Esophagus squamous epithelium (tissue), 5 donors: ENCODE measurements at places on chromosomes 4 and X. TPM values are rescaled to one million over a fixed set of nuclear protein-coding genes. Genes with fewer than 3 reads are reported as not detected.
A peak's percentile ranks its signal among the peaks of the same experiment; 100 is the strongest.

GPC4 gene
- total RNA-seq: 1.3 TPM

SULT1B1 gene
- total RNA-seq: 0.95 TPM

FOXR2 gene
- not detected for total RNA-seq

STBD1 gene
- 1.8 TPM for total RNA-seq

SOWAHD gene
- not detected for total RNA-seq

S100G gene
- total RNA-seq: not detected

FAM9A gene
- total RNA-seq: not detected

- peak; percentile 94 for DNase-seq
- peak within 1 kb of the TSS; percentile 86 for H3K4me3 ChIP-seq
Measured at GRCh38 chr4:152535903-152536544, at the start of gene FBXW7. FBXW7 (minus strand) TSS chr4:152536092; CDS start chr4:152411803, 124,289 bp downstream.

- H3K4me1 ChIP-seq: no peaks in the 10 kb centered on the region
- no peak overlapping the region for H3K4me3 ChIP-seq
- H3K27me3 ChIP-seq: no peaks in the 10 kb centered on the region
- H3K36me3 ChIP-seq: no peaks in the 10 kb centered on the region
Measured at GRCh38 chr4:3760841-3761240, 5.3 kb upstream of the ADRA2C start.

DNA sequence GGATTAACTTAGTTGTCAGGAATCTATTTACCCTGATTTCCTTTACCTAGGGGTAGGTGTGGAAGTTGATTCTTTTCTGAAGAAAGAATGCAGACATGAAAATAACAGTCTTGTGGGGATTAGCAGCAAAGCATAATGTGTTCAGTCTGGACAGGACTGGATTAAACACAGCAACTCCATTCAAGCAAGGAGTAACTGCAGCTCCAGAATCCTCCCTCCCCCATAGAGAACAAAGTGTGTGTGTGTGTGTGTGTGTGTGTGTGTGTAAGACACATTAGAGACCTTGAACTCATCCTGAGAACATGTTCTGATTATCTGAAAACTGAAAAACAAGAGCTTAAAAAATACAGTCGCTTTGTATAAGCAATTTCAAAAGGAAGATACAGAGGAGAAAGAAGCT is 9.3 kb downstream of the C4orf54 start:
- H3K4me1 ChIP-seq: no peaks in the 10 kb centered on the region
- peak overlapping the region; percentile 55 for H3K27ac ChIP-seq
- H3K4me3 ChIP-seq: no peak overlapping the region

DNA sequence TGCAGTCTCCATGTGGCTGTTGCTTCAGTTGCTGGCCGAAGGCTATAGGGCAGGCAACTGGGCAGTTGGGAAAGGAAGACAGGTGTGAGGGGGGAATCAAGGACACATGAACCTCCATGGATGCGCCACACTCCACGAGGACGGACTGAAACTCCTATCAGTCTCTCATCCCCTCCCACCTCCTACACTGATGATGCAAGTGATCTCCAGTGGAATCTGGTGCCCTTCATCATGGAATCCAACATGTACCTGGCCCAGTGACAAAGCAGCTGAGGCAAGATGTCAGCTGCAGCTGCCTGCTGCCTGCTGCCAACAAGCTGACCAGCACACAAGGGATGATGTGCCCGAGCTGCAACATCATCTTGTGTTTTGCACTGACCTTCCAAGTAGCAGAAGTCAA is 26.0 kb upstream of the MGST2 start:
- no peaks in the 10 kb centered on the region for H3K27me3 ChIP-seq
- H3K4me1 ChIP-seq: peaks cover 4% of the 10 kb centered on the region
- no peak overlapping the region for H3K27ac ChIP-seq
- DNase-seq: no peak
- no peaks in the 10 kb centered on the region for H3K36me3 ChIP-seq

DNA sequence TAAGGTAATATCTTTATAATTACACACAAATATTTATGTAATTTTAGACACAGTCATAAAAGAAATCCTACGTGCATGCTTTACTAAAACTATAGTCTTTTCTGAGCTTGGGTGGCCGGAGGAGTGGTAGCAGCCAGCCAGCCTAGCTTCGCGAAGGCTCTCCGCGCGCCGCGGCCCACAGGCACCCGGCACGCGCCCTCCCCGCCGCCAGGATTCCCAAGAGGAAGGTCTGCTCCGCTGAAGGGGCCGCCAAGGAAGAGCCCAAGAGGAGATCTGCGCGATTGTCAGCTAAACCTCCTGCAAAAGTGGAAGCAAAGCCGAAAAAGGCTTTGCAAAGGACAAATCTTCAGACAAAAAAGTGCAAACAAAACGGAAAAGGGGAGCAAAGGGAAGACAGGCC is 8.7 kb upstream of the PJA1 start:
- H3K36me3 ChIP-seq: no peaks in the 10 kb centered on the region
- H3K27ac ChIP-seq: no peak overlapping the region
- H3K27me3 ChIP-seq: no peaks in the 10 kb centered on the region
- no peaks in the 10 kb centered on the region for H3K4me1 ChIP-seq
- DNase-seq: no peak
- H3K4me3 ChIP-seq: no peak overlapping the region

GRCh38 chr4:118968005-118968404 is 79.4 kb downstream of the SYNPO2 start:
- H3K27ac ChIP-seq: peak overlapping the region; percentile 70
- H3K4me3 ChIP-seq: no peak overlapping the region
- H3K27me3 ChIP-seq: no peaks in the 10 kb centered on the region
- no peaks in the 10 kb centered on the region for H3K36me3 ChIP-seq
- peaks cover 9% of the 10 kb centered on the region for H3K4me1 ChIP-seq

DNA sequence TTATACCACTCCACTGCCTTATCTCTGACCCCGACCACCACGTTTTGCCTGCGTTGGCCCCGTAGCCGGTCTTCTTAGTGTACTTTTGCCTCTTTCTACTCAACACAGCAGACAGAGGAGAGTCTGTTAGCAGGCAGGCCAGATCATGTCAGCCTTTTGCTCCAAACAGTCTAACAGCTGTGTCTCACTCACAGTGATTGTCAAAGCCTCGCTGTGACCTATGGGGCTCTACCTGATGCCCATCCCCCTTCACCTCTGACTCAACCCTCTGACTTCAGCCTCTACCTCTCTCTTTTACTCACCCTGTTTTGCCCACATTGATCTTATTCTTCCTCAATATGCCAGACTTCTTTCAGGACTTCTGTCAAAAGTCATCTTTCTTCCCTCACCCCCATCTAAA is 127.1 kb downstream of the TRIML1 start:
- no peak for DNase-seq
- H3K36me3 ChIP-seq: no peaks in the 10 kb centered on the region
- H3K4me3 ChIP-seq: no peak overlapping the region
- H3K4me1 ChIP-seq: no peaks in the 10 kb centered on the region

DNA sequence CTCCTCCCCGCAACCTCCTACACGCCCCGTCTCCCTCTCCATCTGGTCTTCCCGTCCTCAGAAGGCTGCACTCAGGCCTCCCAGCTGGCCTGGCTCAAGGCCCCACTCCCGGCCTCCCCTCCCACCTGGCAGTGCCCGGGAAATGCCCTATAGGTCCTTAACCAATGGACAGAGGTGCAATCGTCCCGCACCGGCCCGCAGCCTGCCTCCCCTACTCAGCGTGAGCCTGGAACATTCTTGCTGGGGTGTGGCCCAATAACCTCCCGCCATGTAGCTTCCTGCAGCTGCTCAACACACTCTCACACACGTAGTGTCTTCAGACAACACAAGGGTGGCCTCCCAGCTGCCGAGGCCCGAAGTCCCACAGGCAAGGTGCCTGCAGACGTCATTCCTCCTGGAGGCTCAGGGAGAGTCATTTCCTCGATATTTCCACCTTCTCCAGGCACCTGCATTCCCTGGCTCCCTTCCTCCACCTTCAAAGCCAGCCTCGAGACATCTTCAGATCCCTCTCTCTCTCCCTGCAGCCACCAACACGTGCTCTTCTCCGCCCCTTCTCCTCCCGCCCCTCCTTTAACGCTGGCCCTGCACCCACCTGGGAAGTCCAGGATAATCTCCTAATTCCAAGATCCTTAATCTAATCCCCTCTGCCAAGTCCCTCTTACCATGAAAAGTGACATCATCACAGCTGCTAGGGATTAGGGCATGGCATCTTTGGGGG is 56.2 kb downstream of the ADRA2C start:
- no peak overlapping the region for H3K4me3 ChIP-seq
- H3K27ac ChIP-seq: no peak overlapping the region
- no peak for DNase-seq
- H3K36me3 ChIP-seq: no peaks in the 10 kb centered on the region
- H3K27me3 ChIP-seq: no peaks in the 10 kb centered on the region

GRCh38 chrX:149638860-149639259 is 7.3 kb upstream of the TMEM185A start:
- no peak overlapping the region for H3K27ac ChIP-seq
- no peaks in the 10 kb centered on the region for H3K4me1 ChIP-seq
- H3K27me3 ChIP-seq: no peaks in the 10 kb centered on the region
- no peak for DNase-seq
- no peaks in the 10 kb centered on the region for H3K36me3 ChIP-seq

GRCh38 chr4:121599049-121599448 is 97.7 kb downstream of the ANXA5 start:
- H3K27ac ChIP-seq: no peak overlapping the region
- no peak for DNase-seq
- H3K4me1 ChIP-seq: no peaks in the 10 kb centered on the region
- no peaks in the 10 kb centered on the region for H3K36me3 ChIP-seq

- no peak overlapping the region for H3K4me3 ChIP-seq
- H3K36me3 ChIP-seq: no peaks in the 10 kb centered on the region
- no peaks in the 10 kb centered on the region for H3K27me3 ChIP-seq
- no peaks in the 10 kb centered on the region for H3K4me1 ChIP-seq
- no peak for DNase-seq
Measured at GRCh38 chrX:132810964-132811712, 147.3 kb downstream of the HS6ST2 start.

GRCh38 chr4:136939781-136940180 is 592.5 kb downstream of the PCDH18 start:
- H3K27me3 ChIP-seq: no peaks in the 10 kb centered on the region
- DNase-seq: no peak
- H3K27ac ChIP-seq: no peak overlapping the region
- no peaks in the 10 kb centered on the region for H3K36me3 ChIP-seq
- H3K4me3 ChIP-seq: no peak overlapping the region

DNA sequence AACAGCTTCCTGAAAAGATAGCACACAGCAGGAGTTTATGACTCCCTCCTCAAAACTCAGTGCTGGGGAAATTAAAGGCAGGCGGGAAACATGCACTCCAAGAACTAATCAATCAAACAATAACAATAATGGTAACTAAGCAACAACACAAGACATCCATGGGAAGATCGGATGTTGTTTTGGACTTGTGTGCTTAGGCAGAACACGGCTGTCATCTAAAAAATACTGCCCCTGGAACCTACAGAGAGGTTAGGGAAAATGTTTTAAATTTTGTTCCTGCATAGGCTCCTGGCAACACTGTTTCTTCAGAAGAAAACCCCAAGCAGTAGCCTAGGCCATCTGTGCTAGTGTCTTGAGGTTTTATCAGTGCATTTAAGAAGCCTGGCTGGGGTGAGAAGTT is 1378.2 kb downstream of the STIM2 start:
- no peak overlapping the region for H3K27ac ChIP-seq
- H3K4me3 ChIP-seq: no peak overlapping the region
- no peak for DNase-seq
- H3K4me1 ChIP-seq: no peaks in the 10 kb centered on the region
- H3K36me3 ChIP-seq: no peaks in the 10 kb centered on the region

DNA sequence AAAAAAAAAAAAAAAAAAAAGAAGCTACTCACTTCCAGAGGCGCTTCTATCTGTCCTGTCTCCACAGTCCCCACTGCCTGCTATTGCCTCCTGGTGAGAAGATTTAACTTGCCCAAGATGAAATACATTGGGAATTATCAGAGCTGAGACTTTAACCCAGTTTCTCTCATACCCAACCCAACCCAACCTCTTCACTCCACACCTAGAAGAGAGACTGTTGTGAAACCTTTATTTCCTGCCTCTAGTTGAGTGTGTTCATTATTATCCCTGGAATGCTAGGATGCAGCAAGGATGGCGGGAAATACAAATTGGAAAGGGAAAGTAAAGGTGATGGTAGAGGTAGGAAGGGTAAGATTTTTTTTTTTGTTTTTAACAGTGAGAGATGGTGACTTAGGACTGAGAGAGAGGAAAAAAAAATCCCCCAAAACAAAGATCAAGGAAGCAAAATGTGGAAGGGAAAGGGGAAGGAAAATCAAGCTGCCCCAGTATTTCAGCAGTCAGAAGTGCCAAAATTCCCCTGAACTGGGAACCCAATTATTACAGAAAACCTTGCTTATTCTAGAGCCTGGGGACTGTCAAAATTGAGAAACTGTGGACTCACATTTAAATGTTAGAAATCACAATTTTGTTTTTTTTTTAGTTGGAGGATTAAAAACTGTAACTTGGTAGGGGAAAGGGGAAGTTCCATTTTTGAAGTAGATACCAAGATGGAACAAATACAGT is 253.0 kb downstream of the PTTG2 start:
- H3K27me3 ChIP-seq: no peaks in the 10 kb centered on the region
- no peak for DNase-seq
- no peak overlapping the region for H3K27ac ChIP-seq

GRCh38 chrX:77937291-77937690 is 26.8 kb downstream of the ATP7A start:
- no peaks in the 10 kb centered on the region for H3K4me1 ChIP-seq
- no peaks in the 10 kb centered on the region for H3K36me3 ChIP-seq
- H3K27ac ChIP-seq: no peak overlapping the region
- no peaks in the 10 kb centered on the region for H3K27me3 ChIP-seq
- no peak overlapping the region for H3K4me3 ChIP-seq

DNA sequence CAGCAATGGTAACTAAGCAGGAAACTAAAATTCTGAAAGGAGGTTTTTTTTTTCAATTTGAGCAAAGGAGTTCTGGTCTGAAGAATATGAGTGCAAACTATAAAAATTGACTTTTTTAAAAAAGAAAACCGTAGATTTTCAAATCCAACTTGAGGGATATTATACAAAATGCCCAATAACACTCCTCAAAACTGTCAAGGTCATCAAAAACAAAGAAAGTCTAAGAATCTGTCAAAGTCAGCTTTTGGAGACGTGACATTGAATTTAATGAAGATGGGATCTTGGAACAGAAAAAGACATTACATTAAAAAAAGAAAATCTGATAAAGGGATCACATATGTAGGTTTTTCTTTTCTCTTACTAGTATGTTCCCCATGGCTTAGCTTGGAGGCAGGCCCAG is 40.4 kb upstream of the AR start:
- H3K4me3 ChIP-seq: no peak overlapping the region
- no peak overlapping the region for H3K27ac ChIP-seq
- no peaks in the 10 kb centered on the region for H3K4me1 ChIP-seq
